ENCODE measurements at places on chromosomes 16 and 17. TPM values are rescaled to one million over a fixed set of nuclear protein-coding genes. Genes with fewer than 3 reads are reported as not detected.

DNA sequence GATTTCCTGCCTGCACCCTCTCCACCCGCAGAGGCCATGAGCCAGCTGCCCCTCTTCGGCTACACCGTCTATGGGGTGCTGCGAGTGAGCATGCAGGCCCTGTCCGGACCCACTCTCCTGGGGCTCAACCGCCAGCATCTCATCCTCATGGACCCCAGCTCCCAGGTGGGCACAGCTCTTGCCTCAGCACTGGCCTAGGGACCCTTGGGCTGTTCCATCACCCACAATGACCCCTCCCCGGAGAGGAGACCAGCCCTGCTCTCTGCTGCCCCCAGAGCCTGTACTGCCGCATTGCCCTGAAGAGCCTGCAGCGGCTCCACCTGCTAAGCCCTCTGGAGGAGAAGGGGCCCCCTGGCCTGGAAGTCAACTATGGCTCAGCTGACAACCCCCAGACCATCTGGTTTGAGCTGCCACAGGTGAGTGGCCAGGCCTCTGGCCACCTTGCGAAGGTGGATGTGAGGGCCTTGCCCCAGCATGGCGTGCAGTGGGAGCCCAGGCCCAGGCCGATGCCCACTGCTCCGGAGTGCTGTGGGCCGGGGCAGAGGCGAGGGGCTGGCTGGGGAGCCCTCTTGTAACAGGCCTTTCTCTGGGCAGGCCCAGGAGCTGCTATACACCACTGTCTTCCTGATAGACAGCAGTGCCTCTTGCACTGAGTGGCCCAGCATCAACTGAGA lies 7.3 kb upstream of the SMIM5 start:
- H3K4me1 ChIP-seq = no peaks in the 10 kb centered on the region
- peaks cover 17% of the 10 kb centered on the region for H3K27me3 ChIP-seq
- H3K36me3 ChIP-seq = peaks cover 8% of the 10 kb centered on the region
- H3K27ac ChIP-seq = no peak overlapping the region
- no peak overlapping the region for H3K4me3 ChIP-seq

The ITGA2B gene
- 0.52 TPM for total RNA-seq

The NTN1 gene
- 0.10 TPM for total RNA-seq

The CCL1 gene
- total RNA-seq = not detected

DNA sequence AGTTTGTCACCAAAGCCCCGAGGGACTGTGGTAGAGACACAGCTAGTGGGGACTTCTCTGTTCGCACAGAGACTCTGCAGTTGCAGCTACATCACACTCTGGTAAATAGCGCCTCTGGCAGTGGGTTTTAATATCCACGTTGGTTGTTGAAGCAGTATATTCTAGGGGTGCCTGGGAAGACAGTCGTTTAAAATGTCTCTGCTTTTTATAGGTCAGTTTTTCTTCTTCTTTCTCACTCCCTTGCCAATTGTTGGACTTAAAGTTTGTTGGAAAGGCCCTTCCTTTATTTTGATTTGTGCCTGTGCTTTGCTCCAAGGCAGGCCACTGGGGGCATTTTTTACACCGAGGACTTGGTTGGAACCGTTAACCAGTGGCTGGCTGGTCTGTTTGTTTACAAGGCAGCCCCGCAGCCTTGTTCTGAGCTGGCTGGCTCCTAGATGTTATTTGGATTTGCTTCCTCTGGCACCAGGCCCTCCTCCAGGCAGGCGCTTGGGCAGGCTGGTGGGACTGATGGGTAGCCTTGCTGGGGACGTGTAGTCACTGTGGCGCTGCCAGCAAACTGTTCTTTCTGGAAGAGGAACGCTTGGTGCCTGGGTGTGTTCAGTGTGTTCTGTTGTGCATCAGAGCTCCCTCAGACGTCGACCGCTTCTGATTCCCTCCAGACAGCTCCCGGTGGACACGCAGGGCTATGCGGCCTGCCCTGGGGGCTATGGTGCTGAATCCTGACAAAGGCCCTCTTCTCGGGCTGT lies 218.2 kb upstream of the CHMP6 start:
- H3K27me3 ChIP-seq = no peaks in the 10 kb centered on the region
- H3K4me1 ChIP-seq = no peaks in the 10 kb centered on the region
- peaks cover 18% of the 10 kb centered on the region for H3K36me3 ChIP-seq
- H3K27ac ChIP-seq = no peak overlapping the region
- no peak overlapping the region for H3K4me3 ChIP-seq

The PPY gene
- not detected for total RNA-seq

- no peaks in the 10 kb centered on the region for H3K27me3 ChIP-seq
- H3K27ac ChIP-seq = peak overlapping the region; percentile 95
- peak; percentile 99 for DNase-seq
- peaks cover 59% of the 10 kb centered on the region for H3K4me1 ChIP-seq
Measured at GRCh38 chr17:50064253-50065001, 8.5 kb downstream of the ITGA3 start.

GRCh38 chr17:81420769-81421462 lies 25.7 kb downstream of the BAHCC1 start:
- peaks cover 14% of the 10 kb centered on the region for H3K4me1 ChIP-seq
- no peaks in the 10 kb centered on the region for H3K36me3 ChIP-seq
- no peak overlapping the region for H3K27ac ChIP-seq
- no peaks in the 10 kb centered on the region for H3K27me3 ChIP-seq
- DNase-seq = peak; percentile 45

DNA sequence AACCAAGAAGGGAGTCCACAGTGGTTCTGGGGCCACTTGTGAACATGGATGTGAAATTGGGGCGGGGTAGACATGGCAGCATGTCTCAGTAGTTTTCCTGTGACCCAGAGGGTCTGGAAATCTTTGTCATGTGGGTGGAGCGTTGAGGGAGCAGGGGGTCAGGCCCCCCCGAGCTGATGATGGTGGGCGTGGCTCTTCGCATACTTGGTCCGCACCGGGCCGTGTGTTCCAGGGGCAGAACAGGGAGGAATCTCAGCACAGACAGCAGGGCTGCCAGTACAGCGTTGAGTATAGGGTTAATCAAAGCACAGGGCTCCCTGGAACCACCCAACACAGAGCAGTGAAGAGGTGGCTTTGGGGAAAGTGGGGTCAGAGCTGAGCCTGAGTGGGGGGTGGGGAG lies 267.5 kb downstream of the SEC14L1 start:
- H3K4me1 ChIP-seq = peaks cover 64% of the 10 kb centered on the region
- H3K4me3 ChIP-seq = peak overlapping the region; percentile 13
- no peaks in the 10 kb centered on the region for H3K27me3 ChIP-seq
- H3K27ac ChIP-seq = peak overlapping the region; percentile 74

DNA sequence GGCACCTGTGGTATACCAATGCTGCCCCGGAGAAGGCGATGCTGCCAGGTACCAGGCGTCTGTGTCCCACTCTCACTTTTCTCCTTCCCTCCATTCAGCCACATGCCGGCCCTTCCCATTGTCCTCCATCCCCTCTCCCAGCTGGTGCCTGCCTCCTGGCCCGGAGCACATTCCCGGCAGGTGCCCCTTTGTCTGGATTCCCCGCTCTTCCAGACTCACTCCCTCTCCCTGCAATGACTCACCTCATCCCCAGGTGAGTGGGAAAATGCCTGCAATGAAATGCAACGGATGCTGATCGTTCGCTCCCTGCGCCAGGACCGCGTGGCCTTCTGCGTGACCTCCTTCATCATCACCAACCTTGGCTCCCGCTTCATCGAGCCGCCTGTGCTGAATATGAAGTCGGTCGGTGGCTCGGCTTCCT lies 10.4 kb upstream of the KDM6B start:
- H3K27me3 ChIP-seq = peaks cover 12% of the 10 kb centered on the region
- H3K4me1 ChIP-seq = peaks cover 22% of the 10 kb centered on the region
- H3K4me3 ChIP-seq = no peak overlapping the region
- H3K27ac ChIP-seq = no peak overlapping the region
- H3K36me3 ChIP-seq = no peaks in the 10 kb centered on the region

The GPRC5C gene
- 17.7 TPM for total RNA-seq

The GLTPD2 gene
- not detected for total RNA-seq

GRCh38 chr17:70323269-70323668 lies 153.9 kb downstream of the KCNJ2 start:
- no peak for DNase-seq
- no peaks in the 10 kb centered on the region for H3K36me3 ChIP-seq
- H3K27ac ChIP-seq = no peak overlapping the region

The CTRB1 gene
- not detected for total RNA-seq

The MT4 gene
- not detected for total RNA-seq

GRCh38 chr17:9973669-9974447 lies 68.8 kb upstream of the RCVRN start:
- no peak for DNase-seq
- H3K27me3 ChIP-seq = no peaks in the 10 kb centered on the region
- no peak overlapping the region for H3K4me3 ChIP-seq
- H3K27ac ChIP-seq = no peak overlapping the region
- peaks cover 5% of the 10 kb centered on the region for H3K4me1 ChIP-seq
